ENCODE measurements at places on chromosomes 16 and 17.

GRCh38 chr17:76598004-76598439 lies 12.4 kb upstream of the ST6GALNAC2 start:
- DNase-seq: no peak

GRCh38 chr17:60326702-60327101 lies 65.2 kb downstream of the USP32 start:
- no peak for DNase-seq

DNA sequence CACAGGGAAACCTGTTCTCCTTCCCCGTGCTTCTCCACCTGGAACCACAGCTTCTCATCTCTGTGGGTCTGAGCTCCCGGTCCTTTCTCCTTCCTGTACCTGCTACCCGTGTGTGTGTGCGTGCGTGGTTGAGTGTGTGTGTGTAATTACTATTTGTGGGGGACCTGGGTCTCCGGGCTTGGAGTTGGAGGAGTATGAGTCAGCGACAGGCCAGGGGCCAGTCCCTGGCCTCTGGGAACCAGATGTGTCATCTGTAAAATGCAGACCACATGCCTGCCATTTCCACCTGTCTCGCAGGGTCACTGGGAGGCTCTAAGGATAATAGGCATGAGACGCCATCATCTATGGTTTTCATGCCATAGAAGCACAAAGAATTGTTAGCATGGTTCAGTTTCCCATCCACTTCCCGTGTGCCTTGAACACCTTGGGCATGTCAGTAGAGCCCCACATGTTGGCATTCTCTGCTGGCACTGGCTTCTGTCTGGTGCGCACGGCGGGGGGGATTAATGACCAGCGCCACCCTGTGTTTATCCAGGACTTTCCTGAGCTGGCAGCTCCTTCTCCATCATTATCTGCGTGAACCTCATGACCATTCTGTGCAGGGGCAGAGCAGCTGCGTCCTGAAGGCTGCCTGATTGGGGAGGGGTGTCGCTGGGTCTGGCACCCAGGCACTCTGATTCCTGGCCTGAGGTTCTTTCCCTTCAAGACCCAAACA lies 1.5 kb downstream of the ZNF205 start:
- DNase-seq: no peak

- DNase-seq: no peak
Observed at GRCh38 chr16:68646953-68647659, 2.0 kb downstream of the CDH3 start.

DNA sequence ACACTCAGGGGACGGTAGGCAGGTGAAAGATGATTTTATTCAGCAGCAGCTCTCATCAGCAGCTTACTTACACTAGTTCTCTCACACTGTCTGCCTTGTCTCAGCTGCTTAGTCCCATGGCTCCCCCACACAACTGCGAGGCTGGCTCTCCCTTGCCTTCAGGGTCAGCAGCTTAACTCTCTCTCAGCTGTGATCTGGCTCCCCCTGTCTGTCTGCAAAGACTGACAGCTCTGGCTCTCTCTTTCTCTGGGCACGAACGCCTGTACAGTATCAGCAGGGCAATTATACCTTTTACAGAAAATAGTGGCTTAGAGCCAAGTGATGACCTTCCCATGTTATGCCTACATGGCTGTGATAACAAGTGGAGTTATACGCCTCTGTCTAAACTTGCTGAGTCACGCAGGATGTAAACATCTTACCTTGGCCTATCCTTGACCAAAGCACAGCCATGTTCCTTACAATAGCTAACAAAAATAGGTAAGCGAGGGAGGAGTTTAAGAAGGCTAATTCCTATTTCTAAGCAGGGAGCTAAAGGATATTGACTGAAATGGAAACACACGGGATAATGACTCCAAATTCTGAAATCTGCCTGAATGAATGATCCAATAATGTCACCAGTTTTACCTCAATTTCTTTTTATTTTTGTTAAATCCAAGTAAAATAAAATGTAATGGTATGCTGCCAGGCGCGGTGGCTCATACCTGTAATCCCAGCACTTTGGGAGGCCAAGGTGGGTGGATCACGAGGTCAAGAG lies 1.1 kb upstream of the NDUFAB1 start:
- no peak for DNase-seq

GRCh38 chr17:74917430-74917829 lies 5.6 kb downstream of the USH1G start:
- DNase-seq: no peak

DNA sequence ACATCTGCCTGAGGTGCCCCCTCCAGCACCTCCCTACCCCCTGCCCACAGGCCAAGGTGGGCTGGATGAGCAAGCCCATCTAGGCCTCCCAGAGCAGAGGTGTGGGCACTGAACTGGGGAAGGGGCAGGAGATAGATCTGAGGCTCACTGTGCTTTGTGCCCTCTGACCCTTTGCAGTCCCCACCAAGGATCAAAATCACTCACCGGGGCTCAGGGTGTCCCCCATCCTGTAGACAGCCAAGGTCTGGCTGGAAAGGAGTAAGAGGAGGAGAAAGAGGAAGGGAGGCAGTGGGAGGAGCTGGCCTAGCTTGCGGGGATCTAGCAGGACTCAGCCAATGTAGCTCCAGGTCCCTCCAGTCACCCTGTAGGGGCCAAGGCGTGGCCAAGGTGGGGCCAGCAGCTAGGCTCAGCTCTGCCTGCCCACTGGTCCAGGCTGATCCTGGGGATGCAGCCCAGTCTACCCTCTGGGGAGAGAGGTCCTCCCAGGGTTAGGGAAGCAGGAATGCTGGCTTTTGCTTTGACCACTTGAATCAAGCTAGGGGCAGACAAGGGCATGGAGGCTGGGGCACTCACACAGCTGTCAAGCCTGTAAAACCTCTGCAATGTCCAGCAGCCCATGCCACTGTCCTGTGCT lies 1.8 kb downstream of the SLC12A4 start:
- no peak for DNase-seq

GRCh38 chr17:43907425-43907981 lies at the start of gene MPP2:
Gene MPP2, minus strand, starts transcription at chr17:43907536. Its CDS starts 3,076 bp downstream, at chr17:43904460.
- peak; percentile 88 for DNase-seq

DNA sequence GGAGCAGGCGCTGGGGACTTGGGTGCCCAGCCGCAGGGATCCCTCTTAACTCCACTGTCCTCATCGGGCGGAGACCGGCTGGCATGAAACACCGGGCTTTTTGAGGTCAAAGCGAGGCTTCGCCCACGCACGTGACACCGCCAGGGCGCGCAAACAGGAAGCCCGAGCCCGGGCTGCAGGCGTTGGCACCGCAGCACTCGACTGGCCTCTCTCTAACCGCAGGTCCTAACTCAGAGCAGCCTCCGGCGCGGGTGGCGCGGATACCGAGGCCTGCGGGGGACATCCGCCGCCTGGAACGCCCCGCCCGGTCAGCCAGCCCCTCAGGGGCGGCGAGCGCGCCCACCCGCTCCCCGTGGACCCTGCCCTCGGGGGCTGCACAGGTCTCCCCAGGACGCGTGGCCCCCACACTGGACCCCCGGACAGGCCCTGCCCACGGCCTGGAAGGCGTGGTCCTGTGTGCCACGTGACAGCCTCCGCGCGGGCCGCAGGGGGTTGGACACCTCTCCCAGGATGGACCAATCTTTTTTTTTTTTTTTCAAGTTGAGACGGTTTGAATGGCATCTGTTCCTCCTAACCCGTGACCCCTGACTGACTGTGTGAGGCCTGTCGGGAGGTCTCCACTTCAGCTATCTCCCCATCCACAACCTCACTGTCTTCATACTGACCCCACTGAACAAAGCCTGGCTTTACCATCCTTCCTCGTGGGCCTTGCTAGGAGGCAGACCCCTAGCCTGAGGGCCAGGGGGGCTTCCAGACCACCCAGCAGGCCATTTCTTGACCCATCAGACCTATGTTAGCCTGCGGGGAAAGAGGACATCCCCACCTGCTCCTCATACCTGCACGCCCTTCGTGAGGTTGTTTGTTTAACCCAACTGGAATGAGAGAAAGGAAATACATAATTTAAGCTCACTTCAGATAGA lies 8.4 kb upstream of the SLC47A2 start:
- DNase-seq: peak; percentile 67

DNA sequence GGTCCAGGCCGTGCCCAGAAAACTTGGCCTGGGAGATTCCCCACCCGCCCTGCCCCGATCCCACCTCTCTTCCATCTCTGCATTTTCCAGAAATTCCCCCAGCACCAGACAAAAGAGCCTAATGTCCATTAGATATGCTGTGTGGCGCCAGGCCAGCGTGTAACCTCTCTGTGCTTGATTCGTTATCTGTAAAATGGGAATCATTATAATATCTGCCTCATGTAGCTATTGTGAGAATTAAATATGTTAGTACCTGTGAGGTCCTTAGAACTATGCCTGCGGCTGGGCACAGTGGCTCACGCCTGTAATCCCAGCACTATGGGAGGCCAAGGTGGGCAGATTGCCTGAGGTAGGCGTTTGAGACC lies 33.6 kb upstream of the IL21R start:
- DNase-seq: no peak

DNA sequence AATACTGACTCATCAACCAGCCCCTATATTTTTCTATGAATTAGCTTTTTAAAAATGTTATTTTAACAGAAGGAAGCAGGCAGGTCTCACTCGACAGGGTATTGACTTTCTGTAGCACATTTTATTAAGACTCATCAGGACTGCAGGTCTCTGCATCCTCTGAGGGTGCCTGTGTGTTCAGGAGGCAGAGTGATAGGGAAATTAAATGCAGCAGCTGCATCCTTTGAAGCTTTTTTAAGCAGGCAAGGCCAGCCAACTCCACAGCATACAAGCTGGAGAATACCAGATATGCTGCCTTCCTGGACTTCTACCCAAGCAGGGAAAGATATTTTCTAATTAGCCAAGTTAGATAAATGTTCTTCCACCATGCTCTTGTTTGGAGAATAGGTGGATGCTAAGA lies 124.9 kb downstream of the WSCD1 start:
- DNase-seq: no peak

GRCh38 chr17:2655546-2655945 lies 56.0 kb downstream of the CLUH start:
- no peak for DNase-seq

Data from type B pancreatic cell (in vitro differentiated cells).